Inflammatory macrophage treated with lipopolysaccharide for 1 hour (primary cell): ENCODE measurements at places on chromosomes 5 and 9.

- DNase-seq: no peak
Measured at GRCh38 chr5:101561018-101561417, 657.9 kb upstream of the ST8SIA4 start.

DNA sequence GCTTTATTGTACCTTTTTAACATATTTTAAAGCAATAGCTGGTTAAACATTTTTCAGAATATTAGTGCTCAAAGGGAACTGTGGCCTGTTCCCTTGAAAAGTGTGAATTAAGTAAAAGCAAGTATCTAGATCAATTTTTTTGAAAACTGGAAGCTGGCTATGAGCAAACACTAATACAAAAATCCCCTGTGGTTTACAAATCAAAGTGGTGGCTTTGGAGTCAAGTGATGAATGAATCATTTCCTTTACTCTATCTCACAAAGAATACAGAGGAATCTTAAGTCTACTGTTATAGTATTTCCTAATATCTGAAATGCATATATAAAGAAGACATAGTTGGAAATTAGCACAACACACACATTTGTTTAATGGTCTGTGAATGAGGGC, 212.4 kb upstream of the C9orf72 start:
- peak; percentile 73 for DNase-seq

DNA sequence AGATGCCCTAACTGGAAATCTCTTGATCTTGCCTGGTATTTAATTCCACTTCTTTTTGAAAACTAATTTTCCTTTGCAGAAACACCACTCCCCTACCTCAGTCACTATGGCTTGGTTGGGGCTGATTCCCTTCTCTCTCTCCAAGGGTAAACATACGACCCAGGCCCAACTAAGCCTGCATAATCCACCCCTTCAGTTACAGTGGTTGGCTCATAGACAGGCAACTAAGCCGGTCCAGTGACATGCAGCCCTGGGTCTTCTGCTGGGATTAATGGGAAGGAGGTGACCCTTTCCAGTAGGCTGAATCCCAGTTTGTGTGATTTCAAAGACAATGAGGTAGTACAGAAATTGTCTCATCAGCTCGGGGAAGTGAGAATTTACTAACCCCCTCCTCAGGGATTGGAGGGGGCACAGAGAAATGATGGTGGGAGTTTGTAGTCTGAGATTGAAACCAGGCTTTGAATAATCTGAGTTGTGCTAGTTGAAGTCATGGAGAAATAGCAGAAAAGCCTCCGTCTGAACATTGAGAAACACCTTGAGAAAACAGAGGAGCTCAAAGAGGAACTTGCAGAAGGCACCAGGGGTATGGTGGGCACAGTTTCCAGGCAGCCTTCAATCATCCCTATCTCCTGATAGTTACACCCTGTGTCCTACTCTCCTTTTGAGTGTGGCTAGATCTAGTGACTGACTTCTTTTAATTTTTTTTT, 148.9 kb downstream of the GCNT1 start:
- DNase-seq: peak; percentile 59

- no peak for DNase-seq
Measured at GRCh38 chr9:36623280-36623679, 50.6 kb downstream of the MELK start.

- no peak for DNase-seq
Measured at GRCh38 chr5:142109331-142110045, 909 bp downstream of the NDFIP1 start.
